ENCODE measurements at places on chromosomes 1 and 21.
A peak's percentile ranks its signal among the peaks of the same experiment; 100 is the strongest.

DNA sequence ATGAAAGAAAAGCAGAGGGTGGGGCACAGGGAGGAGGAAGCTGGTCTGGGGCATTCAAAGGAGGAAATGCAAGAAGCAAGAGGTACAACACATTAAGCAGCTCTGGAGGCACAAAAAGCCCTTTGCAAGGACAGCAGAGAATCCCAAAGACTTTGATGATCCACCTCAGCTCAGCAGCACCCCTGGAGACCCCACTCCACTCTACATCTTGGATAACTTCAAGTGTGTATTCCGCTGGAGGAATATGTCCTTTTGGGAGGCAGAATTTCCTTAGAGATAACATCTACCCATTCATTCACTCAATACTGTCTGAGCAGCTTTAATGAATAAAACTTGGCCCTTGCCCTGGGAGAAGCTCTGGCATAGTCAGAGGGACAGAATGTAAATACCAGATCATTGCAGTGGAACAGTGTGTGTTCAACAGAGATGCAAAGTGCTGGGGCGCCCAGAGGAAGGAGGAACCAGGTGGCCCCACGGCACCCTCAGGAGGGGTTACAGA, 599.7 kb downstream of the KIF26B start:
- DNase-seq: no peak

- no peak for DNase-seq
Observed at GRCh38 chr1:53303726-53304515, 23.9 kb downstream of the LRP8 start.

GRCh38 chr21:31338908-31339368, 5.1 kb downstream of the TIAM1 start:
- DNase-seq: no peak

- DNase-seq: no peak
Observed at GRCh38 chr1:61741711-61742619, at the start of gene PATJ. Gene PATJ (plus strand): TSS chr1:61742480. CDS start chr1:61762893, 20,413 bp downstream.

- DNase-seq: no peak
Observed at GRCh38 chr1:157124855-157125254, 13.3 kb downstream of the ETV3 start.

- no peak for DNase-seq
Observed at GRCh38 chr1:175319912-175320230, 127.3 kb upstream of the KIAA0040 start.

GRCh38 chr1:233113009-233113879, 162.8 kb downstream of the NTPCR start:
- peak; percentile 77 for DNase-seq

Measured in HuH-7 (cell line).